ENCODE measurements at places on chromosomes 5 and 9.

- no peak for DNase-seq
Observed at GRCh38 chr5:116939641-116940040, 365.0 kb upstream of the SEMA6A start.

GRCh38 chr5:133735346-133735745 is 123.0 kb upstream of the FSTL4 start:
- peak; percentile 84 for DNase-seq

DNA sequence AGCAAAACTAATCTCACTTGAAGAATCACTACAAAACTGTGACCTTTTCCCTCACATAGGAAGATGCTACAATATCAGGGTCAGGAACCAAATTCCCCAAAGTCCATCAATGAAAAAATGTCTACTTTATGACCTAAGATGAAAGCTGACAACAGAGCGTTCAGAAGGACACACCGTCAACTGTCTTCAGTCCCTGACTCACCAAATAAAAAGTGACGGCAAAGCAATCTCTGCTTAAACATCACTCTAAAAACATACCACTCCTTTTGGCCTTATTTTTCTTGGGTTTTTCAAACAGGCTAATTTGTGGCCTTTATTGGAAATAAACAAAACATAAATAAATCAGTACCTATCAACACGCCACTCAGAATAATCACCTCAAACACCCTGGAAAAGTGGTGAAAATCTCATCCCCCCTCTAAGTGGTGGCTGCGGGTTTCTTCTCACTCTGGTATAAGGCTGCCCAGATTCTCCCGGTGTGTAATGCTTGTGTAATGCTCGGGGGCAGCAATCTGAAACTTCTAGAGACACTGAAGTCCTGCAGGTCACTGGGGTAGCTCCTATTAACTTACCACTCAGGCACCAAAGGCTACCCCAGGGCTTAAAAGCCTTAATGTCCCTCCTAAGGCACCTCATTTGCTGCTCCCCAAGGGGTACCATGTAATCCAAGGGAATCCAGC is 29.5 kb downstream of the SEMA4D start:
- no peak for DNase-seq

DNA sequence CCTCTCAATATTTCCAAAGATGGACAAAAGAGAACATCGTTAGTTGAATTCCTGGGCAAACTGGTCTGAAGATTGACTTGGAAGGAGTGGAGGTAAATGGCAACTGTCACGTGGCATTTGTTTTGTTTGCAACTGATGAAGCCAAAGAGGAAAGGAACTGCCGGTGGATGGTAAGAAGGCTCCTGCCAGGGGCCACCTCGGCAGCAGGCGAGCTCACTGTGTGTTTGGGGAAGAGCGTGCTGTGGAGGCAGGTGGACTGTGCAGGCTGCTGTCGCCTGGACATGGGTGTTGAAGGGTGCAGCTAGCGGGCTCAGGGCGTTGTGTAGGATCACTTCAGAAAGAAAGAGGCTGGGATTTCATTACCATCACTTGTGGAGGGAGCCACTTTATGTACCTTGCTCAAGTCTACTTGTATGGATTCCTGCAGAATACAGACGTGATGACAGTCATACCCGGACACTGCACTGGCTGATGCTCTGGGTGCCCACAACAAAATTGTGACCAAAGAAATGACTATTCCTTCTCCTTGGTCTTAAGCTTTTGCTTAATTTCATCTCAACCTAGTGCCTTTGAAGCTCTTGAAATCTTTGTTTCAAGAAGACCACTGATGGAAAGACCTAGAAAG is 72.7 kb downstream of the MAP1B start:
- no peak for DNase-seq

DNA sequence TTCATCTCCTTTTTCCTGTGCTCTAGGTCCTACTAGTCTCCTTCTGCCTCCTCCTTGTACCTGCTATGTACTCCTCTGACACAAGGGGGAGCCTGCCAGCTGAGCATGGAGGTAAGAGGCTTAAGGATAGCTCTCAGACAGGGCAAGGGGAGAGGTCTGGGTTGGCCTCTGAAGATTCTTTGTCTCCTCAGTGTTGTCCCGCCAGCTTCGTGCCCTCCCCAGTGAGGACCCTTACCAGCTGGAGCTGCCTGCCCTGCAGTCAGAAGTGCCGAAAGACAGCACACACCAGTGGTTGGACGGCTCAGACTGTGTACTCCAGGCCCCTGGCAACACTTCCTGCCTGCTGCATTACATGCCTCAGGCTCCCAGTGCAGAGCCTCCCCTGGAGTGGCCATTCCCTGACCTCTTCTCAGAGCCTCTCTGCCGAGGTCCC is 3.8 kb downstream of the CREB3 start:
- peak; percentile 78 for DNase-seq

DNA sequence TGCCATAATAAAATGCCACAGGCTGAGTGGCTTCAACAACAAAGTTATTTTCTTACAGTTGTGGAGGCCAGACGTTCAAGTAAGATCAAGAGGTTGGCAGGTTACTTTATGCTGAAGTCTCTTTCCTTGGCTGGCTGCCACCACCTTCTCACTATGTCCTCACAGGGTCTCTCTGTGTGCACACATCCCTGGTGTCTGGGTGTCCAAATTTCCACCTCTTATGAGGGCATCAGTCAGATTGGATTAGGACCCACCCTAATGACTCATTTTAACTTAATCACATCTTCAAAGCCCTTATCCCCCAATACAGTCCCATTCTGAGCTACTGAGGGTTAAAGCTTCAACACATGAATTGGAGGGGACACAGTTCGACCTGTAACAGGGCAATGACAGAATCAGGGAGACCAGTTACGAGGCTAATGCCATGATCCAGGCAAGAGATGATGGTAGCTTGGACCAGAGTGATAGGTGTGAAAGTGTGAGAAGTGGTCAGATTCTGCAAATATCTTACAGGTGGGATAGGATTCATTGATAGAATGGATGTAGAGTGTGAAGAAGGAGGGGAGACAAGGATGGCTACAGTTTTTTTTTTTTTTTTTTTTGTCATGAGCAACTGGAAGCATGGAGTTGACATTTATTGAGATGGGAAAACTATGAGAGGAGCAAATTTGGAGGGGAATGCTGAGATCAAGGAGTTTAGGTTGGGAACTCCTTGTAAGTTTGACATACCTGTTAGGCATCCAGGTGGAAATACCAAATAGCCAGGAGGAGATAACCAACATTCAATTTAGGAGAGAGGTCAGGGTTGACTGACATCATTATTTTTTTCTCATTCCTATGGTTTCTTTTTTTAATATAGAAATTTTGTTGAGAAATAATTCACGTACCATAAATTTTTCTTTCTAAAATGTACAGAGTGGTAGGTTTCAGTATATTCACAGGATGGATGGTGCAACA is 39.6 kb upstream of the FGF1 start:
- peak; percentile 35 for DNase-seq

- DNase-seq, result no peak
Observed at GRCh38 chr5:14497311-14497710, 84.3 kb upstream of the OTULINL start.

DNA sequence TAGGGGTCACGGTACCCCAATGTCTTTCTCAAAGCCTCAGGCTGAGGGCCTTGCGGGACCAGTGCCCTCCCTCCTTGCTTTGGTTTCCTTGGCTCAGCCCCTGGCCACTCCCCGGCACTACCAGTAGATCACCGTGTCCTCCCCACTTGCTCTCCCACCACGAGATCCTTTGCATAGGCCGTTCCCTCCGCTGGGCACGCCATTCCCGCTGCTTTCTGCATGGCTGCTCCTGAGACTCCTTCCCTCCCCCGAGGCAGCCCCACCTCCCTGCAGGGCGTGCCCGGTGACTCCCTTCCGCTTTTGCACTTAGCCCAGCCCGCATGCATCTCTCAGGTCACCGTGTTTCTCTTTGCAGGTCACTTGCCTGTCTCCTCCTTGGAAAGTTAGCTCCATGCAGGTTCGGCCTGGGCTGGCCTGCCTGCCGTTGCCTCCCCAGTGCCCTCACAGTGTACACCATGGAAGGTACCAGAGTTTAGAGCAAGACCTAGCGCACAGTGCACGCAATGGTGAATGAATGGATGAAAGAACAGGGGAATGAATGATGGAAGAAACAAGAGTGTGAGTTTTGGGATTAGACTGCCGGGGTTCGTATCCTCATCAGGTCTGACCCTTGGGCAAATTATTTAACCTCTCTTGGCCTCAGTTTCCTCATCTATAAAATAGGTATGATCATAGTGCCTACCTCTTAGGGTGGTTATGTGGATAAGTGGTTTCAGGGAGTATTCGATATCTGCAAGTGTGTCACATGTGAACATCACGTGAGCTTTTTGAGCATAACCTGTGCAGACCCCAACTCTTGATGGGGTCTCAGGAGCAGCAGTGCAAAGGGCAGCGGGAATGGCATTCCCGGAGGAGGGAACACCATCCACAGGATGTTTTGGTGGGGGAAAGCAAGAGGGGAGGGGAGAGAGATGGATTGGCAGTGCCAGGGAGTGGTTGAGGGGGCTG is 214.3 kb downstream of the C9orf50 start:
- no peak for DNase-seq
